ENCODE measurements at places on chromosomes 13 and 19.

DNA sequence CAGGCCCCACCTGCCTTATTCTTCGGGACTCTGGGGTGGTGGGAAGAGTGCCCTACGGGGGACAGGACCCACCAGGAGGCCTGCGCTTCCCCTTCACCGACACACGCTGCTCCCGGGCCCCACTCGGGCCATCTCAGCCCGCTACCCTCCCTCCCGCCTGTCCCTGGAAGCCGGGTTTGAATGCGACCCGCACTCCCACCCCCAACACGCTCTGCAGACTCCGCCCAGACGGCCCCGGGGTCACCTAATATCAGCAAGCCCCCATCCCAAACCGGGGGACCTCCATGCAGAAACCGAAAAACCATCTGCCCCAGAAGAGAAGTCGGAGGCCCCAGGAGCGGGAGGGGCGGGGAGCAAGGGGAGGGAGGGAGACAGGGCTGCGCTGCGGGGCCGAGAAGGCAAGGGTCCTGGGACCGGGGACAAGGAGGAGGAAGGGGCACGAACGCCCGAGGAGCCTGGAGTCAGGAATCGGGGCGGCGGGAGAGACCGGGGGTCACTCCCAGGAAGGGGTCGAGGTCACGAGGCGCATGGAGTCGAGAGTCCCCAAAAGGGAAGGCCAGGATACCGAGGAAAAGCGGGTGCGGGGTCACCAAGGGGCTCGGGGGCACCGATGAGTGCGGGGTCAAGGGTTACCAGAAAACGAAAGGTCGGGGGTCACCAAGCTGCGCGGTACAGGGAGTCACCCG is 766 bp downstream of the SBNO2 start:
- no peak for DNase-seq

DNA sequence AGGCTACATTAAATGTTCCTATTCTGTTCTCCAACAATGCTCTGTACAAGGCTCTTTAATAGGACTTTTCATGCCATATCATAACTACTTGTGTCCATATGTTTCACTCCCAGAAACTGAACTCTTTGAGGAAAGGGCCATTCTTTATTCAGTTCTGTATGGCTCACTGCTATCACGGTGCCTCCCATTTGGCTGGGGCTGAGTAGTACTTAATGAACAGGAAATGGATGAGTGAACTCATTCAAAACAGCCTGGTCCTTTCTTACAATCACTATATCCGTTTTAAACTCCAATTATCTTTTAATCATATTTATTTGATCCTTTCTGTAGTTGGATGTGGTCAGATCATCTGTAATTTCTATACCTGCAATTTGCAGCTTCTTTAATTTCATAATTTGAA is 410.6 kb downstream of the TBC1D4 start:
- no peak for DNase-seq

GRCh38 chr19:34432797-34433196 is 4.6 kb downstream of the UBA2 start:
- DNase-seq: no peak

DNA sequence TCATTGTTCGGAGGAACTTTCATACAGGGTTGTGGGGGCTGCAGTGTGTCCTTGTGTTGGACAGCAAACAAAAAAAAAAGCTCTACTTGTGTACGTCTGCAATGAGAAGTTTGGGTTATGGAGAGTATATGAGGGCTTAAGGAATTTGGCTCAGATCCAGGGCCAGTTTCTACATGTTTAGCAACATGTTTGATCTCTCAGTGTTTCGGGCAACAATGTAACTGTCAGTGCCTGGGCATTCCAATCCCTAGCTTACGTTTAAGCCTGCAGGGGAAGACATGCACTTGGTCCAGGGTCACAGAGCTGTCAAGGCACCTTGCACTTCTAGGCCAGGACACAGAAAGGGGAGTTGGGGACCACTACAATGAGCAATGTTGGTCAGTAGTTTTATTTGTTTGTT is 13.9 kb downstream of the ZNF543 start:
- DNase-seq: no peak

- no peak for DNase-seq
Observed at GRCh38 chr13:78852709-78853108, 193.8 kb upstream of the OBI1 start.

DNA sequence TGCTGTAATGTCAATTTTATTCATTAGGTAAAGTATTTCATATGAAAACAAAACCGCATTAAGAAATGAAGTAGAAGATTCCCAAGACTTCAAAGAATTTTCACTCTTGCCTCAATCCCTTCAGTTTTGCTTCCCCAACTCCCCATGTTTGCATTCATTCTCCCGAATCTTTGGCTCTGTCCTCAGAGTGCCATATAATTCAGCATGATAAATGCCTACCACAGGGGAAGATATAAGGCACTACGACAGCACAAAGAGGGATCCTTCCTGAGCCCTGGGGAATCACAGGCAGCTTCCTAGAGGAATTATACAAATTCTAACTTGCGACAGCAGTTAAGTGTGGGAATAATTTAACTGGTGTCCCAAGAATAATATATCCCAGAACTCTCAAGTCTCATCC is 68.5 kb downstream of the TSC22D1 start:
- DNase-seq: no peak

DNA sequence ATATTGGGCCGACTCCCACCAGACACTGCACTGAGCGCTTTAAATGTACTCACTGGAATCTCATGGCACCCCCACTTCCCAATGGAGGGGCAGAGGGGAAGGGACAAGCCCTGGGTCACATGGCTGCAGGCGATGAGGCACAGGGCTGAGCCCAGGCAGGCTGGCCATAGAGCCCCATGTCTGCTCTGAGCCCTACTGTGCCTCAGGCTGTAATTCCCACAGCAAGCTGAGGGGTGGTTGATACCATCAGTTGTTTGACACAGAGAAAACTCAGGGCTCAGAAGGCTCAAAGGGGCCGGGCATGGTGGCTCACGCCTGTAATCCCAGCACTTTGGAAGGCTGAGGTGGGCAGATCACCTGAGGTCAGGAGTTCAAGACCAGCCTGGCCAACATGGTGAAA is 25.1 kb downstream of the RFX1 start:
- no peak for DNase-seq

DNA sequence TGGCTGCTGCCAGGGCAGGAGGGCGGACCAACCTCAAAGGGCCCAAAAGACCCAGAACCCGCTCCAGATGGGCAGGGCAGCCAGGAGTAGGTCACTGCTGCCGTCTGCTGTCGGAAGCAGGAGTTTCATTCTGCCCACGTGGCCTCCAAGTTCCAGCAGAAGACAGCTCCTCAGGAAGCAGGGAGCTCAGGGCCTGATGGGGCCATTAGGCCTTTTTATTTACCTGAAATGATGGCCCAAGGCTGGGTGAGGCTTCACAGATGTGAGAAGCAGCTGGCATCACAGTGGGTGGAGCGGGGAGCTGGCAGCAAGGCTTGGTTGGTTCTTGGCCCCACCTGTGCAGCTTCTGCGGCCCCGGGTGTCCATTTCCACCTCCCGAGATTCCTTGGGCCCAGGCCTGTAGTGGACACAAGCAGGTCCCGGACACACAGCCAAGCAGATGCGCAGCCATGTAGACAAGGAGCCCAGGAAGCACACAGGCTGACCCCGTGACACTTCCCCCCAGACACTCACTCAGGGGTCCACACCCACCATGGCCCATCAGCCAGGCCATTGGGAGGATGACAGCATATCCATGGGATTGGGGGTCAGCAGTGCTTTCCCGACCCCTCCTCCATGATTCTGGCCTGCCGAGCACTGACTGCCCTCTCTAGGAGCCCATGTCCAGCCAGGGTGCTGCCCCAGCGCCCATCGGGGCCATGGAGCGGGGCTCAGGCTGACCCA is 26.4 kb downstream of the C13orf46 start:
- DNase-seq: no peak
